Amygdala (tissue), 56 donors: ENCODE measurements at places on chromosomes 6 and 20.

GRCh38 chr6:91081452-91082067 is 494.7 kb upstream of the MAP3K7 start:
- DNase-seq: no peak

DNA sequence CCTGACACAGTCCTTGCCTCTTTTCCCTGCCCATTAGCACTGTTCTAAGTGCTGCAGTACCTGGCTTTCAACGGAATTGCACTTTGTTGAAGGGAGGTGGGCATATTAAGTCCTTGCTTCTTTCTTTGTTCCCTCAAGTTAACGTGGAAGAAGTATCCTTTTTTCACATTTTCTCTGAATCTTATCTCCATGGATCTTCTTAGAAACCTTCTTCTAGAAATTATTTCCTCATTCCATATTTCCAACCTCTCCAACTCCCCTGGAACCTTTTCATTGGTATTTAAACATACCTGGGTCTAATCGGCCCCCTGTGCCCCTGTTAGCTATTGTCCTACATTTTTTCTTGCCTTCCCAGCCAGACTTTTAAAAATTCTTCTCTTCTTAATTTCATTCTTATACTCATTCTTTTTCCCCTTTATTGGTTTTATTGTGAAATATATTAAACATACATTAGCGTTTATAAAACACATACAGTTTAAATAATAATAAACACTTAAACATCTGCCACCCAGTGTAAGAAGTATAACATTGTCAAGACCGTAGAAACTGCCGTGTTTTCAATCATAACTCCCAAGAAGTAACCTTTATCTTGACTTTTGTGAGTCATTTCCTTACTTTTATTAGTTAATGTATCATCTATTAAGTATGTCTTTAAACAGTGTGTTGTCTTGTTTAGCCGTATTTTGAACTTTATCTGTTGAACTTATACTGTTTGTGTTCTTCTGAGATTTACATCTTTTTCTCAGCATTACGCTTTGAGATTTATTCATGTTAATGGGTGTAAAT is 118.2 kb downstream of the CDKAL1 start:
- no peak for DNase-seq

GRCh38 chr20:38770546-38770945 is 22.3 kb downstream of the ACTR5 start:
- DNase-seq: no peak

DNA sequence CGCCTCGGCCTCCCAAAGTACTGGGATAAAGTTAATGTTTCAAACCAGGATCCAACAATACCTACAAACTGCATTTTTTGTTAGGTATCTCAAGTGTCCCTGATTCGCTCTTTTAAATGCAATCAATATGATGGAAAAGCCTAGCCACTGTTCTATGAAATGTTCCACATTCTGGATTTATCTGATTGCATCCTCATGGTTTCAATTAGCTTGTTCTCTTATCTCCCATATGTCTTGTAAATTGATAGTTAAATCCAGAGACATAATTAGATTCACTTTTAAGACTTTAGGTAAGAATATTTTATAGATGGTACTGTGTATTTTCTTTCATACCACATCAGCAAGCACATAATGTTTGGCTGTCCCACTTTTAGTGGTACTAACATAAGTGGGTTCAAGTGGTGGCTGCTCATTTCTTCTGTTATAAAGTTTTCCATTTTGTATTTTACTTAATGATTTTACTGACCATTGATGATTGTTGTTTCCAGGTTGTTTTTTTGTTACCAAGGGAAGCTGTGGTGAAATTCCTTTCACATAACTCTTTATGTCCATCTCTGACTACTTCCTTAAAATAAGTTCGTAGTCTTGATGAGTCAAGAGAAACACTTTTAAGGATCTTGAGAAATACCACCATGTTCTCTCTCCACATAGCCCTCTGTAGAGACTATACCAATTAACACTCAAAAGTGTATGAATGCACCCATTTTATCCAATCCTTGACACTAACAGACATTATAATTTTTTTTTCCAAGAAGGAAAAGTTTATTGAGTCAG is 40.5 kb downstream of the RNGTT start:
- no peak for DNase-seq

DNA sequence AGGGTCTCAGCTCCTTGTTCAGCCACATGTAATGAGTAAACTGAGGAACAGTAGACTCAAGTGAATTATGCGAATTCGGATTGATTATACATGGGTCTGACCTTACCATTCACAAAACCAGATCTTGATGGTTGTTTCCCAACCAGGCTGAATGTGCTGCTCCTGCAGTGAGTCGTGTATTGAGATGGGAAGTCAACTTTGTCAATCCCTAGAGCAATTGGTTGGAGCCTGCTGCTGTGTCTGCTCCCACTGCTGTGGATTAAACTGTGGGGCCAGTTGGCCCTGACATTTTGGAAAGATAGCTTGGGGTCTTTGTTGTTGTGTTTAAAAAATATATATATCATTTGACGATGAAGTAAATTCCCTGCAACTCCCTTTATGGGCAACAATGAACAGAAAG is 23.9 kb downstream of the FAM50B start:
- DNase-seq: no peak

DNA sequence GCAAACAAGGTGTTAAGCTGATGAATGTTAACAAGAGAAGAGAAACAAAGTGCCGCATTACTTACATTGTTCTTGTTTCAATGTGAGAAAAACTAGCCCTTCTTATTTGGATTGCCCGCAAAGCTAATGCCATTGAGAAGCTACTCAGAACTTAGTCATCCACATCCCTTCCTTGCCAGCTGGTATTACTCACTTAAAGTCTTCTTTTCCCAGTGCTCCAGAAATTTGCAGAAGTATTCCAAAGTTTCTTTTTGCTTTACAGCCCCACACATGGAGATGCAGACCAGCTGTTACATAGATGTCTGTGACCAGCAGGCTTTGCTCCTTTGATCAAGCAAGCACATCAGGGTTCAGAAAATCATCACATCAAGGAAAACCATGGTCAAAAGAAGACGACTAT is 529.0 kb downstream of the TBC1D32 start:
- no peak for DNase-seq

DNA sequence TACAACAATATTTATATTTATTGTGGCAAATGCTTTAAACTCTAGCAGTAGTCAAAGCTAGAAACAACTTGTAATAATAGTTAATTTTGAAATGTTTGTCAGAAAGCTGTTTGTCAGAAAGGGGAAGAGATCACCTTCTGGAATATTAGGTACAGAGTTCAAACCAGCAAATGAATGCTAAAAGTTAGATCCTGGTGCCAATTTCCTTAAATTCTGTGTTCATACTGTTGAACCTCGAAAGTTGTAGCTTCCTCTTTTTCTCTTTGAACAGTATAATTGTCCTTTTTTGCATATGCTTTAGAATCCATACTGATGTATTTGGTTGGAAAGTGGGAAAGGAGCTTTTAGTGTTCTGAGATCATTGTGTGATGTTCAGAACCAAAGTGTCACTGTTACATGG is 22.4 kb downstream of the ITCH start:
- DNase-seq: no peak

DNA sequence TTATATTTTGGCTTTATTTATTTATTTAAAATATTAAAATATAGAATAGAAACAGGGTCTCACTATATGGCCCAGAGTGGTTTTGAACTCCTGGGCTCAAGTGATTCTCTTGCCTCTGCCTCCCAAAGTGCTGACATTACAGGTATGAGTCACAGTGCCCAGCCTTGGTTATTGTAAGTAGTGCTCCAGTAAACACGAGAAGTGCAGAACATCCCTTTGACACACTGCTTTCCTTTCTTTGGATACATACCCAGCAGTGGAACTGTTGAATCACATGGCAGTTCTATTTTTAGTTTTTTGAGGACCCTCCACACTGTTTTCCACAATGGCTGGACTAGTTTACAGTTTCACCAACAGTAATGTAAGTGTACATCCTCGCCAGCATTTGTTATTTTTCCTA is 203.9 kb downstream of the PHF3 start:
- no peak for DNase-seq

DNA sequence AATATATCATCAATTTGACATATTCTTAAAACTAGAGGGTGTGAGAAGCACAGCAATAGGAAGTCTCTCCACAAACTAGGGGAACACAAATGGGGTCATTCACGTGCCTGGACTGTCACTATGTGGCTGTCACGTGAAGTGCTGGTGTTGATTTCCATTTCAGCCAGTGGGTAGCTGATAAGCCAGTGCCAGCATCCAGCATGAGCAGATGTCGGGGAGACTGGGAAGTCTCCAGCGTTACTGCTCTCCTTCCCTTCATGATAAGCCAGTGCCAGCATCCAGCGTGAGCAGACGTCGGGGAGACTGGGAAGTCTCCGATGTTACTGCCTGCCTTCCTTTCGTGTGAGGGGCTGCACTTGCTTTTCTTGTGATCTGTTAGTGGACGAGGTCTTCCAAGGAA is 5.6 kb upstream of the SLC17A9 start:
- DNase-seq: no peak

DNA sequence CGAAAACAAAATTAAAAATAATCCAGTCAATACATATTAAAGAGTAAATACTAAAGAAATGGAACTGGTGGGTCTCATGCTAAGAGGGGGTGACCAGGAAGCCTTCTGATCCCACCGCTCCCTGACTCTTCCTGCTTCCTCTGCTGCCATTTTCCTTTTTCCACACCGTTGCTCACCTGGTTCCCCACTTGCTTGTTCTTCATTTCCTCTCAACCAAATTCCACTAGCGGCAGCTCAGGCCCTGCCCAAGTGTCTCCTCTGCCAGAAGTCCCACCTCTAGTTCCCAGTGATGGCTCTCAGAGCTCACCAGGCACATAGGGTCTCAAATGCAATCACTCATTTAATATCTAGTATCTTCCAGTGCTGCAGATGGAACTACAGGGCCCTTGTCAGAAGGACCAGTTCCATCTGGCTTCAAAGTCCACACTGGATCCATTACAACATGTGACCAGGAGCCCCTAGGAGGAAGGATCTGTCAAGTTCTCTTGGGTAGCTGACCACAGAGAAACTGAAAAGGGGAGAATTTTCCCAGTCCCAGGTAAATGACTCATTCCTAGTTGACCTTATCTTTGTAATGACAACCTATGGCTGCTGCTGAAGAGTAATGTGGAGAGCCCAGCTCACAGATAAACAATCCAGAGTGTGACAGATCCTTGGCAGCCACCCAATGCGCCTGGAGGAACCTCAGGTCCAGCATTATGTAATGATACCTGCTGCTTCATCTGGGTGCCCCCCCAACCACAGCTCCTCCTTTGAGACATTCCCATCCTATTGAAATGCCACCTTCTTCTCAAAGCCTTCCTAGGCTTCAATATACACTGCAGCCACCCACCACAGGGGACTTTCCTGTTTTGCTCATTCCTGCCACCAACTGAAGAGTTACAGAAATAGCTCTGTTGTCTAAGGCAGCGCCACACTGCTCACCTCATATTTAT is 38.2 kb downstream of the ELMO2 start:
- DNase-seq: no peak

GRCh38 chr6:63560801-63561287 is 11.4 kb upstream of the LOC128125822 start:
- no peak for DNase-seq

DNA sequence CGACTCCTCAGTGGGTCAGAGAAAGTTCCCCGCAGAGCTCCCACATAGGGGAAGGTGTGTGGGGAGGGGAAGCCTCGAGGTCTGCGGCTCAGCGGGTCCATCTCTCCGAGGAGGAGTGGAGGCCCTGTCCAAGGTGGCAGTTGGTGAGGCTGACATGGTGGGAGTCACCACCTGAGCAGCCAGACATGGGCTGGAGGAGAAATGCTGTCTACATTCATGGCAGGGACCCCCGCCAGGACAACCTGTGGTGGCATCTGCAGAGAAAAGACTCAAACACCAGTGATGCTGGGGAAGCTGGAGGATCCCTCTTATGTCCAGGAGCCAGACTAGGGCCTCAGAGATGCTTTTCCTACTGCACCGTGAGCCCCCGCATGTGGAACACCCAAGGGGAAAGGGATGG is 49.8 kb downstream of the BMP7 start:
- no peak for DNase-seq

DNA sequence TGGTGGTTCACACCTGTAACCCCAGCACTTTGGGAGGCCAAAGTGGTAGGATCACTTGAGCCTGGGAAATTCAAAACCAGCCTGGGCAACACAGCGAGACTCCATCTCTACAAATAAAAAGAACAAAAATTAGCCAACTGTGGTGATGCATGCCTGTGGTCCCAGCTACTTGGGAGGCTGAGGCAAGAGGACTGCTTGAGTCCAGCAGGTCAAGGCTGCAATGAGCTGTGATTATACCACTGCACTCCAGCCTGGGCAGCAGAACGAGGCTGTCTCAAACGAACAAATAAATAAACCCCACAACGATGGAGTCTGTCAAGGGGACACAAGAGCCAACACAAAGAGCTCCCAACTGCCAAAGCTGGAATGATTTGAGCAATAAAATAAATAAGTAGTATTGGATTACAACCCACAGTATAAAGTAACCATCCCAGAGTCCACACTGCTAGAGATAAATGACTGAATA is 13.5 kb downstream of the ZMYND8 start:
- no peak for DNase-seq

DNA sequence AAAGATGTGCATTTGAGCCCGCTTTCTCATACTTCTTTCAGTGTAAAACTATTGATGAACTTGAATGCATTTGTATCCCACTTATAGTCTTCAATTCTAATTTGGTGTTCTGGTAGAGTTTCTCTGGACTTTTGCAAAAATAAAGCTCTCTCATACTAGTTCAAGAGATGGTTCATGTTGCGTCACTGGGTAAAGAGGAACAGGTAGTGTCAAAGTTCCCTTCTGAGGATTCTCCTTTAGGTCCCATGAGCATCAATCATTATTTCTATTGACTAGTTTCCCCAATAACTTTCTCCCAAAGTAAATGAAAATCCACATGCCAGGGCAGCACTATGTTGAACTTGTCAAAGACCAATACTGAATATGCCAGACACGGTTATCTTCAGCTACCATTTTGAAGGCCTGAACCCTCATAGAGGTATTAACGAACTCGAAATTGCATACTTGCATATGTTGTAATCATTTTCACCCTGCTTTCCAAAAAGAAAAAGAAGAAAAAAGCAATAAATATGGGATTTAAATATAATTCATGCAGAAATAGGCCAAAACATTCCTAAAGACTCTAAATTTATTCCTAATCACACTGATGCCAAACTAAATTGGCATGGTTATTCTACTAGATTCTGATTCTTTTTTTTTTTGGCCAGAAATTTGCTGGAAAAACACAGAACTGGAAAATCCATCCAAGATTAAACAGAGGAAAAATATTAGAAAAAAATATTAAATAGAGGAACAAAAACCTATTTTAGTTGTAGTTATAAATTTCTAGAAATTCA is 84.5 kb downstream of the SGK1 start:
- no peak for DNase-seq

DNA sequence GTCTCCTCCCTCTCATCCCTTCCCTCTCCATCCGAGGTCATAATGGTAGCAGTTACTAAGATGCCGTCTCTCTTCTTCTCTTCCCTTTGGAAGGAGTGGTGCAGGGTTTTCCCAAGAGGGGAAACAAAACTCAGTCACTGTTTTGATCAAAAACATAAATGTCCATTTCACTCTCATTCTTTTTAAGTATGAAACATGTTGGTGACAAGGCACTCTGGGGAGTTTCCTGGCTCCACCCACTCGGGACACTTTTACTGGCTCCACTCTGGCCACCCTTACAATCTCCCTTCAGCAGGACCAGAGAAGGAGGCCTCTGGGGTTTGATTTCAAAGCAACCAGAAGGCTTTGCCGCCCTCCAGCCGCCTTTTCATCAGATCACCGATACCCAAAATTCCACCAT is 57.0 kb downstream of the FGD2 start:
- no peak for DNase-seq

- no peak for DNase-seq
Measured at GRCh38 chr20:62772619-62772989, 23.7 kb upstream of the MRGBP start.

- DNase-seq: no peak
Measured at GRCh38 chr6:108874470-108875160, 26.4 kb downstream of the ARMC2 start.
